Central memory CD4-positive, alpha-beta T cell (primary cell): ENCODE measurements at places on chromosomes 13 and 19.
A peak's percentile ranks its signal among the peaks of the same experiment; 100 is the strongest.

DNA sequence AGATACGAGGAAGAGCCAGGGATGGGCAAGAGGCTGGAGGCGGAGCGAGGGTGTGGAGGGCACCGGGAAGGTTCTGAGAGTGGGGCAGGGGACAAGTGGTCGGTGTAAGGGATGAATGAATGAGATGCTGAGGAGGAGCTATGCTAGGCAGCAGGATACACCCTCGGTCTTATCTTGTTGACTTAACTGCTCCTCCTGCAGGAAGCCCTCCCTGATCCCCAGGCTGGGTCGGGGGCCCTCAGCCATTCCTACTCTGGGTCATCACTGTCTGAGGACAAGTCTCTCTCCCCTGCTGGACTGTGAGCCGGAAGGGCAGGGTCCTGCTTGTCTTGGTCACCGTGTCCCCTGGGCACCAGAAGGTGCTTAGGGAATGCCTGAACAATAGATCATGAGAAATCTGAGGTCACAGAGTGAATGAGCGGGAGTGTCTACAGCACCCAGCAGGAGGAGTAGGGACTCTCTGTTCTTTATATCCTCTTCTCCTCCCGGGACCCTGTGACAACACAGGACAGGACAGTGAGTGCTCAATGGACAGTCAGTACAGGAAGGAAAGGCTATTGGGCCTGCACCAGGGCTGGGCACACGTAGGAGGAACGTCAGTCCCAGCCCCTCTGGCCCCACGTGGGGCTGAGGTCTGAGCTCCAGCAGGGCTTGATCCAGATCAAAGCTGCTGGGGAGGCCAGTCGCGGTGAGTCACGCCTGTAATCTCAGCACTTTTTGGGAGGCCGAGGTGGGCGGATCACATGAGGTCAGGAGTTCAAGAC is 6.5 kb downstream of the NKPD1 start:
- DNase-seq, result no peak

DNA sequence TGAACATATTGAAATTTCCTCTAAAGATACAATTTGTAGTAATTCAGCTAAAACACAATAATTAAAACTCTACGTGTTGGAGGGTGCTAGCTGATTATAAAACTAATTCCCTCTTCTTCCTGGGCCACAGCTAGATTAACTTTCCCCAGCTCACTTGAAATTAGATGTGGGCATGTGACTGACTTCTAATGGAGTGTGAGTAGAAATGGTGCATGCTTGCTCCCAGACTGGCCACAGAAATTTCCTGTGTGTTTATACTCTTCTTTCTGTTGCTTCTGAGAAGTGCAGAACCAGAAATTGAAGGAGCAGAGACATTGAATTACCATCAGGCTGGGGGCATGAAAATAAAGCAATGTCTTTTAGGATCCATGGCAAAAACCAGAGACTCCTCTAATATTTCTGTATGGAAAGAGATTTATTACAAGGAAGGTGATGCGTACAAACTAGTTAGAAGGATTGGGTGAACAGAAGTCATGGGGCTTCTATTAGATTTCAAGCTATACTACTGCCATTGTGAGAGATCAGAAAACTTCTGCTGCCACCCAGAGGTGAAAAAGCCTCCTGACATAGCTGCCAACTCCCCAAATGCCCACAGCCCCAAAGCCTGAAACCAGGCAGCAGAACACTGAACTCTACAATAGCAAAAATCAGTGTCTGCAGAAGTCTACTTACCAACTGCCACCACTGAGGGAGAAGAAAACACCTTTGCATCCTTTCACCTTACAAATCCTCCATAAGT is 379.2 kb upstream of the MIR17HG start:
- no peak for DNase-seq

DNA sequence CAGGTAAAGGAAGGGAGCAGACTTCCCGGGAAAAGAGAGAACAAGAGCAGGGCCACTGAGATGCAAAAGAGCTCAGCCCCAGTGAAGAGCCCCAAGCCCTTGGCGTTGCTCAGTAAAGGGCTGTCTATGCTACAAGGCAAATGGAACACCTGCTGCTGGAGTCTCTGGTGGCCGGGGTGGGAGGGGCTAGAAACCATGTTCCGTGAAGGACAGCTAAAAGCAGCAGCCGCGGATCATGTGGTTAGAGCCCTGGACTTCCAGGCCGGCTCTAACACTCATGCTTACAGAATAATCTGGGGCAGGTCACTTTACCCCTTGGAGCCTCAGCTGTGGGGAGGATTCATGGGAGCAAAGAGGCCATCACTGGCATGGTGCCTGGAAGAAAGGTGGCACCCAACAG is 17.8 kb downstream of the POU2F2 start:
- no peak for DNase-seq

- DNase-seq, result no peak
These were observed 32.0 kb downstream of the DNAJC3 start for GRCh38 chr13:95708811-95709500.

GRCh38 chr19:16217716-16218451 is 20.2 kb downstream of the AP1M1 start:
- no peak for DNase-seq

DNA sequence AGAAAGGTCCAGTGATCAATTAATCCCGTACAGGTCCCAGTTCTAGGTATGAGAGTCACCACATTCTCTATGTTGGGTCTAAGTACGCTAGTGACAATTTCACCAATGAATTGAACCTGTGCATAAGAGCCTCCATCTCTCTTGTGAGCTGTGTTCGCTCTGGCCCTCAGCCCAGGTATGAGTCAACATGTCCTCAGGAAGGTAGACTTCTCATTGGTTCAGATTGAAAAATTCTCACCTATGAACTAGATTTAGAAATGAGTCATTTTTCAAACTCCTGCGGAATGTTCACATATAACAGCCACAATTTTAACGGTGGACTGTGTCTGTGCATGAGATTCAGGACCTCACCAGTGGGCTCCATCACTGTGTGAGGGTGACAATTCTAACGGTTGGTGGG is 12.7 kb upstream of the ZNF43 start:
- DNase-seq, result no peak

DNA sequence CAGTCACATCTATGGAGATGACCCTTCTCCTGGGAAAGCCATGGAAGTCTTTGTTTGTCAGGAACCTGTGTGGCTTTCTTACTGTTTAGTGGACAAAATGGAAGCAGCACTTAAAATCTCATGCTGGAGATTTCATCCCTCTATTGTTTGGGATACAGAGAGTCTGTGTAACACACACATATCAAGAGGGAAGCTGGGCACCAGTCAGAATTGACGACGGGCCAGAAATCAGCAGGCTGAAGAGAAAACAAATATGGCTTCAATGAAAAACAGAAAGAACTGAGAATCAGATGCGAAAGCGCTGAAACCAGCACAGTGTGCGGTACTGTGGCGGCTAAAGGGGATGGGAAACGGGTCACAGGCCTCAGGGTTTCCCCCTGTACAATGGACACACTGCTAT is 72.2 kb upstream of the WASF3 start:
- DNase-seq, result no peak

DNA sequence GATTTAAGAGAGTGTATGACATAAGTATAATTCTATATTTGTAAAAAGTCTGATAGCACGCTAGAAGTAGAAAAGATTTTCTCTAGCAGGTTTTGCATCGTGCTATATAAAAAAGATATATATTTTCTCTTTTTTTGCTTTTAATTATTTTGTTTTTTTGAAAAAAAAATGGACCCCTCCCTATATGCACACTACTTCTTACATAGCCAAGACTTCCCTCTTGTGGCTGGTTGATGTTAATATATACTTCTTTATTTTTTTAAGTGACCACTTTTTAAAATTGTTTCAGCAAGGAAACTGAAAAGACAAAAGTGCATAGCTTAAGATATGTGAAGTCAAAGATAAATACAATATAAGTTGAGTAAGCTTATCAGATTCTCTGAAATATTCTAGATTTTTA is 1202.8 kb downstream of the DIAPH3 start:
- DNase-seq, result no peak

GRCh38 chr19:45153339-45154063 is 7.3 kb downstream of the NKPD1 start:
- peak; percentile 31 for DNase-seq

DNA sequence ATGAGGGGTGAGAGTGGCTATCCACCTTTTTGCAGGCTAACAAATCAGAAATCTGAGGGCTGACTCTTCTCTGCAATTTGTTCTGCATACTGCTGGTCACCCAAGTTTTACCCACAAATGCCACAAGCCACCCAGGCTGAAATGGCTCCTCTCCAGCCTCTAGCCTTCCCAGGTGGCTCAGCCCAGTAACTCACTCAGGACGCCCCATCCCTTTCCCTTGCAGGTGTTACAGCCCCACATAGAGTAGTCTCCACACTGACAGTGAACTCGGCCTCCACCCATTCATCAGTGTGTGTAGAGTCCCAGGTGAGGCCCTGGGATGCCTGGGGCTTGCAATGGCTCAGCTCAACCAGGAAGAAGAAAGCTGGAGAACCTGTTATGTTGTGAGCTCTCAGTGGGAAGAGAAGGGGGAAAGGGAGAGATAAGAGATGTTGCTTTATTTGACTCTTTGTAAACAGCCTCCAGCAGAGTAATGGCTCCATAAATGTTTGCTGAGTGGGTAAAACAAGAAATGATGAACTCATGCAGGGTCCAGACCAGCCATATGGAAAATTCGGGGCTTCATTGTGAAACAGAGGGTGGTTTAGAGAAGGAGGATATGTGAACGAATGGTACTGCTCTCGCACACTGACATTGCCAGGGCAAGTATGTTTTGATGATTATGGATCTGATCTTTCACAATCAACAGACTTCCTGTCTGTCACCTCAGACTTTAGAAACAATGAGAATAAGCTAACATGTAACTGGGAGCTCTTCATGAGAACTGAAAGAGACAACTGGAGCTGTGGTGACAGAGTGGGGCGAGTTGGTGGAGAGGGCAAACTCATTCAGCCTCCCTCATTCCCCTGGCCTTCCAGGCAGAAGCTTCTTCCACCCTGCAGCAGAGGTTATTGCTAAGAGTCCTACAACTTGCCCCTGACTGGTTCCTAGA is 74.2 kb upstream of the RFC3 start:
- DNase-seq, result peak; percentile 15

- DNase-seq, result no peak
These were observed 661 bp downstream of the FREM2 start for GRCh38 chr13:38687246-38688229.

- no peak for DNase-seq
These were observed 363 bp downstream of the SPIB start for GRCh38 chr19:50419022-50419579.

DNA sequence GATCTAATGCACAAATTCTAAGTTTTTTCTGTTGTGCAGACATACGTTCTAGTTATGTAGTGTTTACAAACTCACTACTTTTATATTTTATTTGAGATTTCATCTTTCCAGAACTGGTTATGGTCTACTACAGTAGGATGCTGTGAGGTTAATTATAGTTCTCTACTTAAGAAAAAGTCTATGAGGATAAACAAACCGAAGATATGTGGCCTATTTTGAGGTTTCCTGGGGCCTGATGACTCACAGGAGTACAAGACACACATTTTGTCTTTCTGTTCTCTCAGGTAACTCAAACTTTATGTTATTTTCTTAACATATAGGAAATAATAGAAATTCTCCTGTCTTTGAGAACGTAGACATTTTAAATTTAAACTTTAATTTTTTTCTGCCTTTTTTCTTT is 45.1 kb downstream of the PCDH20 start:
- no peak for DNase-seq

- DNase-seq, result no peak
These were observed 198.4 kb downstream of the COL4A1 start for GRCh38 chr13:110108348-110109139.

GRCh38 chr19:43780706-43781525 is at the start of gene KCNN4:
TSS of gene KCNN4 (minus strand) at chr19:43780973. CDS start at chr19:43780861, 112 bp downstream.
- DNase-seq, result peak; percentile 36

DNA sequence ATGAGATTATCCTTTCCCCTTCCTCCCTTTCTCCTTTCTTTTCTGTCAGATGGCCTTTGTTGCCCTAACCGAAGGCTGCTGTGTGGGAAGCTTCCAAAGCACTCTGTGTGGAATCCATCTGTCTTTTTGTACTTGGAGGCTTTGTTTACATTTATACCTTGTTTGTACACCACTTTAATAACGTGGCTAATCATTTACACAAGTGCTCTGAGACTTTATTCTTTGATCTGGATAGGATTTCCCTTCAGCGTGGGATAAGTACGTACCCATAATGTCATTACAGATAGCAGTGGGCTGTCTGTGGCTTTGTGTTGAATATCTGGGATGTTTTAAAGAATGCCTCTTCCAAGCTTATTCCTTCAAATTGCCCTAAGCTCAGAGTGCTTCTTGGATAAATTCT is 684.7 kb upstream of the SLITRK5 start:
- DNase-seq, result no peak

DNA sequence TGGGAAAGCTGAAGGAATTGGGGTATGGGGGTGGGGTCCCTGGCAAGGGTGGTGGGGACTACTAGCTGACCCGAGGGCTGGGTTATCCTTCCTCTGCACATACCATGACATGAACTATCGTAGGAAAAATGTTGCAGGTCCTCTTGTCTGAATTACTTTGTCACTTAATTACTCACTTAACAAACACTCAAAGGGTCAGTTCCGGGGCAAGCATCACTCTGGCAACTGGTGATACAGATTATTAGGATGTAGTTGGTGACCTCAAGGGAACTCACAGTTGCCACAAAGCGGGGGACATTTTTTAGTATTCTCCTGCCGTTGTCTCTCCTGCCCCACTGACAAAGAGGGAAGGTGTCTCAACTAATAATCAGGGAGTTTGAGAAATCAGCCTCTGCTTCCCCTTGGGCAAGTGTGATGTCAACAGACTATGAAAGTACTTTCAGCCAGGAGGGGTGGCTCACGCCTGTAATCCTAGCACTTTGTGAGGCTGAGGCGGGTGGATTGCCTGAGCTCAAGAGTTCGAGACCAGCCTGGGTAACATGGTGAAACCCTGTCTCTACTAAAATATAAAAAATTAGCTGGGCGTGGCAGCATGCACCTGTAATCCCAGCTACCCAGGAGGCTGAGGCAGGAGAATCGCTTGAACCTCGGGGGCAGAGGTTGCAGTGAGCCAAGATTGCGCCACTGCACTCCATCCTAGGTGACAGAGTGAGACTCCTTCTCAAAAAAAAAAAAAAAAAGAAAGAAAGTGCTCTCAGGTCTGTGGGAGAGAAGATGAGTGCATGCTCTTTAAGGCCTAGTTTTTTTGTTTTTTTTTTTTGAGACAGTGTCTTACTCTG is 10.3 kb downstream of the DNAJB1 start:
- DNase-seq, result no peak

DNA sequence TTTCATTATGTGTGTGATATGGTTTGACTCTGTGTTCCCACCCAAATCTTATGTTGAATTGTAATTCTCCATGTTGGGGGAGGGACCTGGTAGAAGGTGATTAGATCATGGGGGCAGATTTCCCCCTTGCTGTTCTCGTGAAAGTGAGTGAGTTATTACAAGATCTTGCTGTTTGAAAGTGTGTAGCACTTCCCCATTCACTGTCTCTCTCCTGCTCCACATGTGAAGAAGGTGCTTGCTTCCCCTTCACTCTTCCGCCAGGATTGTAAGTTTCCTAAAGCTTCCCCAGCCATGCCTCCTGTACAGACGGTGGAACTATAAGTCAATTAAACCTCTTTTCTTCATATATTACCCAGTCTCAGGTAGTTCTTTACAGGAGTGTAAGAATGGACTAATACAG is 54.3 kb upstream of the SERTM1 start:
- DNase-seq, result no peak
